GM04504 (cell line): ENCODE measurements at places on chromosomes 13 and 19.

- DNase-seq, result no peak
Observed at GRCh38 chr13:73960474-73960873, 173.7 kb downstream of the KLF12 start.

GRCh38 chr13:99335603-99336002 is 28.4 kb upstream of the GPR183 start:
- no peak for DNase-seq

DNA sequence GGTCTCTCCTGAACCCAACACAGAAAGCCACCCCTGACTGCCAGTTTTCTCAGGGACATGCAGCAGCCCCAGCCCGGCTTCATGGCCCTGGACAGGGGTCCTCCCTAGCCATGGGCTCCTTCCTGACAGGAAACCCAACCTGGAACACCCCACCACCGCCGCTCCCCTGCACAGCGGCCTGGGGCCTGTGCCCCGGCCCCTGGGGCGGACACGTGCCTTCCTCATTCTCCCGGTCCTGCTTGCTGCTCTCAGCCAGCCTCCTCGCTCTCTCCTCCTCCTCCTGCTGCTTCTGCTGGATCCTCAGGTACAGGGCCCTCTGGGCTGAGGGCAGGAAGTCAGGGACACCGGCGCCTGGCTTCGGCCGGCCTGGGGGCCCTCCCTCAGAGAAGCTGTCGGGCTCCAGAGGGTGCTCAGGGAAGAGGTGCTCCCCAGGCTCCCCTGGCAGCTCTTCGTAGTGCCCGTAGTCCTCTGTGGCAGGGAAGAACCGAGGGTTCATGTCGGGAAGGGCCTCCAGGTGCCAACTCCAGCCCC is 20.5 kb upstream of the TMEM160 start:
- no peak for DNase-seq

GRCh38 chr19:12993562-12993961 is 1.7 kb upstream of the NFIX start:
- no peak for DNase-seq
